ENCODE measurements at places on chromosomes 11 and 22.

GRCh38 chr22:27370269-27370668 lies 431.3 kb downstream of the MN1 start:
- no peak for DNase-seq

GRCh38 chr22:19480173-19480568 lies 451 bp downstream of the CDC45 start:
- no peak for DNase-seq

- DNase-seq, result no peak
Observed at GRCh38 chr22:46812788-46813187, 50.3 kb downstream of the TBC1D22A start.

GRCh38 chr11:35491231-35491871 lies 34.1 kb downstream of the PAMR1 start:
- no peak for DNase-seq

Measured in GM06990 (cell line).